ENCODE measurements at places on chromosomes 5 and 9.

DNA sequence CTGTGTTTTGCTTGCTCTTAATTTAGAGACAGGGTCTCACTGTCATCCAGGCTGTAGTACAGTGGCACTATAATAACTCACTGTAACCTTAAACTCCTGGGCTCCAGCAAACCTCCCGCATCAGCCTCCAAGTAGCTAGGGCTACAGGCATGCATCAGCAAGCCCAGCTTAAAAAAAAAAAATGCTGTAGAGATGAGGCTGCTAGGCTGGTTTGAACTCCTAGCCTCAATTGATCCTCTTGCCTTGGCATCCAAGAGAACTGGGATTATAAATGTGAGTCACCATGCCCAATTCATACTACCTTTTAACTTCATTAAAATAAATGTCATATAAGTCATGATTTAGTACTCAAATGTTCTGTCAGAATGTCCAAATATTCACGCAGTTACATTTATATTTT lies 2195.7 kb upstream of the C9orf72 start:
- no peaks in the 10 kb centered on the region for H3K4me1 ChIP-seq
- no peak for DNase-seq
- no peaks in the 10 kb centered on the region for H3K27me3 ChIP-seq
- H3K27ac ChIP-seq = no peak overlapping the region
- H3K4me3 ChIP-seq = no peak overlapping the region
- no peaks in the 10 kb centered on the region for H3K36me3 ChIP-seq

GRCh38 chr5:17891881-17892280 lies 257.6 kb downstream of the TAF11L14 start:
- H3K4me3 ChIP-seq = no peak overlapping the region
- H3K4me1 ChIP-seq = no peaks in the 10 kb centered on the region
- DNase-seq = no peak
- H3K27me3 ChIP-seq = no peaks in the 10 kb centered on the region
- no peaks in the 10 kb centered on the region for H3K36me3 ChIP-seq

- no peak overlapping the region for H3K4me3 ChIP-seq
- no peaks in the 10 kb centered on the region for H3K27me3 ChIP-seq
- H3K4me1 ChIP-seq = peaks cover 8% of the 10 kb centered on the region
- no peak overlapping the region for H3K27ac ChIP-seq
Observed at GRCh38 chr5:169942181-169942580, 38.1 kb downstream of the INSYN2B start.

GRCh38 chr9:137070906-137071275 lies 534 bp upstream of the SAPCD2 start:
- DNase-seq = no peak
- H3K27ac ChIP-seq = peak overlapping the region; percentile 91
- peak overlapping the region; percentile 86 for H3K4me3 ChIP-seq
- H3K36me3 ChIP-seq = peaks cover 4% of the 10 kb centered on the region
- peaks cover 28% of the 10 kb centered on the region for H3K4me1 ChIP-seq
- no peaks in the 10 kb centered on the region for H3K27me3 ChIP-seq

GRCh38 chr5:33810491-33811120 lies 81.2 kb downstream of the ADAMTS12 start:
- H3K36me3 ChIP-seq = peaks cover 5% of the 10 kb centered on the region
- H3K4me3 ChIP-seq = no peak overlapping the region
- no peak for DNase-seq
- H3K4me1 ChIP-seq = peaks cover 27% of the 10 kb centered on the region
- no peak overlapping the region for H3K27ac ChIP-seq

DNA sequence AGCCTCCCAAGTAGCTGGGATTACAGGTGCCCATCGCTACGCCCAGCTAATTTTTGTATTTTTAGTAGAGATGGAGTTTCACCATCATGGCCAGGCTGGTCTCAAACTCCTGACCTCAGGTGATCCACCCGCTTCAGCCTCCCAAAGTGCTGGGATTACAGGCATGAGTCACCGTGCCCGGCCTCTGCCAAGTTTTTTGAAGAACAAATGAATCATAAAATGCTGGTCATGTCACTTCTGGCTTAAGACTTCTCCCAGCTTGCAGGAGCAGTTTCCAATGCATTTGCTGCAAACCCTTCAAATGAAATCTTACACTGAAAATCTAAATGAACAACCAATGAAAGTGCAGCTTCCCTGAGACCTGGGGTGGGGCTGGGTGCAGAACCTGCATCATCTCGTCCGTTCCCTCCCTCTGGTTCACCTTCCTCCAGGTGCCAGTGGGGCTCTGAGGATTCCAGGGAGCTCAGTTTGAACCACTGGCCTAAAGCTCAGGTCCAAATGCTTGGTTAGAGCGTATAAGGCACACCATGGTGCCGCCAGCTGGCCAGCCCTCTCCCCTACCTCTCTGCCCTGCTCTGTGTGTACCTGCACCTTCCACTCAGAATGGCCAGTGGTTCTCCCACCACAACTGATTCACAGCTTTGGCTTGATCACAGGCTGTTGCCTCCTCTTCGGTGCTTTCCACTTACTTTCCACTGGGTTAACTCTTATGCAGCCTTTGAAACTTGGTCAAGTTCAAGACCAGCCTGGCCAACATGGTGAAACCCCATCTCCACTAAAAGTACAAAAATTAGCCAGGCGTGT lies 39.8 kb upstream of the FUBP3 start:
- H3K27me3 ChIP-seq = peaks cover 48% of the 10 kb centered on the region
- peaks cover 6% of the 10 kb centered on the region for H3K4me1 ChIP-seq

DNA sequence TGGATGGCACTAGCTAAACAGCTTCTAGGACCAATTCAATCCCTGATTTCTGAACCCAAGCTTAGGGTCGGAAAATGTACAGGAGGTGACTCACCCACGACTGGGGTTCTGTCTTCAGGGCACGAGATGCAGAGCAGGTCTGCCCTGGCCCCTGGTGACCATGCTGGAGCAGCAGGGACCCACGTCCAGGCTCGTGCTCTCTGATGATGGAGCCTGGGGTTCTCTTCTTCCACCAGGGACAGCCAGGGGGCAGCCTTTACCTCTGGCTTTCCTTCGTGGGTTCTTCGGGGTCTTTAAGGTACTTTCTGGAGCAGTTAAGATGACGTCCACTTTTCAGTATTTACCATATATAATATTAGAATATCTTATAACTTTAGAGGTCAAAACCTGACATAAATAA lies 2.1 kb downstream of the CFAP77 start:
- H3K4me1 ChIP-seq = peaks cover 22% of the 10 kb centered on the region
- peak; percentile 51 for DNase-seq
- peaks cover 49% of the 10 kb centered on the region for H3K27me3 ChIP-seq
- no peak overlapping the region for H3K27ac ChIP-seq
- H3K4me3 ChIP-seq = no peak overlapping the region
- H3K36me3 ChIP-seq = no peaks in the 10 kb centered on the region

GRCh38 chr9:125243792-125244260 lies 2.7 kb upstream of the HSPA5 start:
- H3K27ac ChIP-seq = no peak overlapping the region
- H3K4me1 ChIP-seq = peaks cover 14% of the 10 kb centered on the region
- H3K27me3 ChIP-seq = no peaks in the 10 kb centered on the region

DNA sequence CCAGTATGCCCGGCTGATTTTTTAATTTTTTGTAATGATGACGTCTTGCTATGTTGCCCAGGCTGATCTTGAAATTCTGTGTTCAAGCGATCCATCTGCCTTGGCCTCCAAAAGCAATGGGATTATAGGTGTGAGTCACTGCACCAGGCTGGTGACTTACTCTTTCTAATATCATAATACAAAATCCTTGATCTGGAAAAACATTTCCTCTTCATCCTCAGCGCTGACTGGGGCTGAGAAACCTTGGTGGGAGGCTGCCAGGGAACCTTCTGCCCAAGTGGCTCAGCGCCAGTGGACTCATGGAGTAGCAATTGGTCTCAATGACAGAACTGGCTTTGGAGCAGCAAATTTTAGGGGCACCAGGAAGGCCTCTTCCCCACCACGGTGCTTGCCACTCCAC lies 17.5 kb upstream of the SEMA4D start:
- no peaks in the 10 kb centered on the region for H3K27me3 ChIP-seq
- no peak overlapping the region for H3K4me3 ChIP-seq
- peaks cover 4% of the 10 kb centered on the region for H3K36me3 ChIP-seq
- no peak for DNase-seq

DNA sequence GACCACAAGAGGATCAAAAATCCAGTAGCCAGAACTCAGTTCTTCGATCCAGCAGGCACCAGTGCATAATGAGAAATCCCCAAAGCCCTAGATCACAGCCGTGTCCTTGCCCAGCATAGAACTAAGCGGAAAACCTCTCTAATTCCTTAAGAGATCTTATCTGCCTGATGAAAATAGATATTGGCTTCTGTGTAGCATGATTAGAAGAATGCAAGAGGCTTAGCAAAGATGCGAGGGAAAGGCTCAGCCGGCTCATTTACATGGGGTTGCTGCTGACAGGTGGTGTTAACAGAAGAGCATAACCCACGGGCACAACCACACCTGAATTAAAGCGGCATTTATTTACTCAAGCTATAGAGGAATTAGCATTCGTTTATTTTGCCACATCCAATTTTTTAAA lies 400.0 kb upstream of the ADAMTS16 start:
- H3K36me3 ChIP-seq = no peaks in the 10 kb centered on the region
- no peaks in the 10 kb centered on the region for H3K27me3 ChIP-seq

DNA sequence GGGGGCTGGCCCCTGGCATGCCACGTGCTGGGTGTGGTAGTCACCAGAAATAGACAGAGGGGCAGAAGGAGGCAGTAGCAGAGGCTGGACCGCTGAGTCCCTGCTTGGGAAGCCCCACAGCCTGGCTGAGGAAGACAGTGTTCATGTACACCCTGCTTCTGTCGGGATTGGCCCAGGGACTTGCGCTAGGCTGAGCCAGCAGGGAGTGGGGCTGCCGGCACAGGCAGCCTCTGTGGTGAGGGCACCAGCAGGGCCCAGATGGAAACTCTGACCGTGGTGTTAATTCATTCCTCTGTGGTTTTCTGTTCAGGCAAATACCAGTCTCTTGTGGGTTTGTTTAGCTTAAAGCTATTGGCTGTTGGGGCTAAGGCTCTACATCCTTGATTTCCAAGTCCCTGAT lies 108.6 kb upstream of the RAD23B start:
- no peak overlapping the region for H3K4me3 ChIP-seq
- H3K27ac ChIP-seq = no peak overlapping the region
- H3K27me3 ChIP-seq = no peaks in the 10 kb centered on the region
- no peaks in the 10 kb centered on the region for H3K36me3 ChIP-seq
- H3K4me1 ChIP-seq = no peaks in the 10 kb centered on the region

DNA sequence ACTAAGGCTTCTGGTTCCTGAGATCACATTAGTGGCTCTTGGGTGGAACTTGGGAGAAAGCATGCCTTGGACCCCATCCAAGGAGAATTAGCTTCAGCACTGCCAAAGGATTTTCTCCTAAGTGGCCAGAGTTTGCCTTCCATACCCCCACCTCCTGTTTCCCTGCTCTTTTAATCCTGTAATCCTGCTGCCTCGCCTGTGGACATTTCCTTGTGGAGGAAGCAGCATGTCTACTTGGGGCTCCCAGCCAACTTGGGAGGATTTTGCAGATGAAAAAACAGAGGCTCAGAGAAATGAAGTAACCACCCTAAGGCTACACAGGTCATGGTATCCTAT lies 1.6 kb downstream of the ARSI start:
- no peaks in the 10 kb centered on the region for H3K36me3 ChIP-seq
- no peak overlapping the region for H3K4me3 ChIP-seq
- H3K4me1 ChIP-seq = no peaks in the 10 kb centered on the region

- no peaks in the 10 kb centered on the region for H3K36me3 ChIP-seq
- no peak overlapping the region for H3K4me3 ChIP-seq
- peaks cover 30% of the 10 kb centered on the region for H3K27me3 ChIP-seq
- H3K27ac ChIP-seq = no peak overlapping the region
Observed at GRCh38 chr5:68641211-68641610, 425.7 kb downstream of the PIK3R1 start.

GRCh38 chr5:95537501-95537900 lies 17.3 kb downstream of the SKIC3 start:
- DNase-seq = no peak
- no peaks in the 10 kb centered on the region for H3K4me1 ChIP-seq
- H3K4me3 ChIP-seq = no peak overlapping the region
- H3K36me3 ChIP-seq = peaks cover 56% of the 10 kb centered on the region
- H3K27ac ChIP-seq = no peak overlapping the region

DNA sequence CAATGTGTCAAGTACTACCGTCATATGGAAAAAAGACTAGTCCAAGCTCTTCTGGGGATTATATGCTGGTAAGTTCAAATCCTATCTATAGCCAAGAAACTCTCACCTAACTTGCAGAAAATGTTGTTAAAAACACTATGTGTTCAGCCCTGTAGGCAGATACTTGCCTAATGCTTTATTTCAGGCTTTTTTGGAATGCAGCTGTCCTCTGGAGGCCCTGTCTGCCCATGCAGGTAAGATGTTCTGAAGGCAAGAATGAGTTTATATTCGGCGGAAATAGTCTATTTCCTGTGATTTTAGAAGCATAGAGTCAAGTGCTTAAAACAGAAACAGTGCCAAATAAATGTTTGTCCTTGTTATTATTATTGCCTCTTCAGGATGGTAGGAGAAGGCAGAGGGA lies 34.3 kb upstream of the PPP2R2B start:
- no peaks in the 10 kb centered on the region for H3K27me3 ChIP-seq
- H3K36me3 ChIP-seq = no peaks in the 10 kb centered on the region
- no peak overlapping the region for H3K27ac ChIP-seq
- peaks cover 10% of the 10 kb centered on the region for H3K4me1 ChIP-seq

DNA sequence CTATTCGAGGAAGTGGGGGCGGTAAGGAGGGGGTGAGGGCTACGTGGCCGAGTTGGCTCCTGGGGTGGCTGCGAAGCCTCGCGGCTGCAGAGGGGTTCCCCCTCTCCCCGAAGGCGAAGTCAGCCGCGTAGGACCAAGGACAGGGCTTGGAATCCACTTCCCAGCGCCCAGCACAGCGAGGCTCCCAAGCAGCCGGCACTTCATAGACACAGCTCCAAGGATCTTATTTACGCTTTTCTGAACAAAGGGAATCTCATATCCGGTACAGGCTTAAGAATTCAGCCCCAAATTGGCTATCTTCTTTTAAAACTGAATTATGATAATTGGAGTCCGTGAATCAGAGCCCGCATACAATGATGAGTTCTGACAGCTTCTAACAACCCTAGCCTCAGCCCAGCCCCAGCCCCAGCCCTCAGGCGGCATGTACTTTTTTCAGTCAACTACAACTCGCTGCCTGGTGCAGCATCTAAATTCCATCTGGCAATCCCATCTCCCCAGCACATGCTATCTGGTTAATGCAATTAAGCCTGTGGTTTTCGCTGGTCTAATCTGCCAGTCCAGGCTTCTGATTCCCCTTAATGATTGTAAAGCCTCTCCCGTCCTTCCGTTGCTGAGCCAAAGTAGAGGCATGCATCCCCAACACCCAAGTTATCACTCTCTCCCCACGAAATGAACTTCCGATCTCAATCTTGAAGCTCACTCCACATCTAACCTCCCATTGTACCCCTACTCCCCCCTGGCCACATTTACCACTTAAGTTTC lies 1.0 kb downstream of the ELAVL2 start:
- DNase-seq = no peak
- H3K27ac ChIP-seq = no peak overlapping the region
- no peaks in the 10 kb centered on the region for H3K4me1 ChIP-seq

GRCh38 chr9:456365-456764 lies 241.7 kb downstream of the DOCK8 start:
- peaks cover 78% of the 10 kb centered on the region for H3K36me3 ChIP-seq
- H3K4me1 ChIP-seq = peaks cover 38% of the 10 kb centered on the region
- DNase-seq = no peak
- H3K27me3 ChIP-seq = no peaks in the 10 kb centered on the region
- no peak overlapping the region for H3K27ac ChIP-seq

Data from activated CD8-positive, alpha-beta T cell treated with anti-CD3 and anti-CD28 coated beads, Interleukin-2, amount 10 ng/mL, durations not matched to agents 7 days and 5 days (primary cell).